T1000 (cell line): ENCODE measurements at places on chromosomes 2 and 18.

DNA sequence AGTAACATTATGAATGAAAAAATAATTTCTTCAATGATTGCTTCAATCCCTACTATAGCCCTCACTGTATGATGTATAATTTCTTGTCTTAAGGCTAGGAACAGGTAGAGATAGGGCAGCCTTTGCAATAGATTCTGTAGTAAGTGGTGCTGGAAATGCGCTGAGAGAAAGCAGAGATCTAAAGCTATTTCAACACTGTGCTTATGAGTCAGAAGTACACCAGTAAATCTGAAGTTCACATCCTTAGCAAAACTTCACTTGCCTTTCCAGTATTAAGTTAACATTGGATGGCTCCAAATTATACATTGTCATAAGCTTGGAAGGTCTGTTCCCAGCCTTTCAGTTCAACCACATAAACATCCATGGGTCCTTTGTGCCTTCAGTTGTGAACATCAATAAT lies 178.2 kb upstream of the EPHA4 start:
- DNase-seq: no peak

- DNase-seq: no peak
These were observed 404.0 kb upstream of the ATP5MC3 start for GRCh38 chr2:175585496-175585895.

DNA sequence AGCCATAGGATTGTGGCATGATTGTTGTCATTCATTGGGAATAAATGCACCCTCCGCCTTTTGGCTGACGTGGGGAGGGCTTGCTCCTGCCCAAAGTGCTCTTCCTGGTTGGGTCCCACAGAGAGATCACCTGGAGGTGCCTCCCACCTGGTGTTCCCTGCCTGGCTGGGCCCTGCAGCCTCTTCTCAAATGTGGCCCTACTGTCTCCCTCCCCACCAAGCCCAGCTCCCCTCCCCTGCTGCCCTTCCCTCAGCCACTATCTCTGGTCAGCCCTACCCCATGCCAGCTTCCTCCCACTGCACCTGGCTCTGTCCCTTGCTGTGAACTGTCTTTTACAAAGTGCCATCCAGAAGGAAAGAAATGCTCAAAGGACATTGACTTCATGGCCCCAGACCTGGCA lies 173.4 kb downstream of the GLI2 start:
- DNase-seq: no peak

DNA sequence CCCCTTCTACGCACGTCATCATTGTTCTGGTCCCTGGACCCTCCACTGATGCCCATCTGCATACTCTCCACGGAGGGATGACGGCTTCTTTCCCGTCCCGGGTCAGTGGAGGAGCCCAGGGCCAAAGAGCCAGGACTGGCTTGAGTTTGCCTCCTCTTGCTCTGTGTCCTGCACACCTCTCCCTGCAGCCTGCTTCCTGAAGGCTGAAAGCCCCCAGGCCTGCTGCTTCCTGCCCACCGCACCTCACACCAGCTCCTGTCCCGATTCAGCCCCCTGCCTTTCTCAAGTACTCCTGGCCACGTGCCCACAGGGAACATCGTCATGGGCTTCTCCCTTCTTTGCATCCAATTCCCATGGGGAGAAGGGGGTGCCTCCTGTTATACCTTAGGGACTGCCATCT lies 7.1 kb downstream of the ADCY3 start:
- no peak for DNase-seq

- no peak for DNase-seq
These were observed 50.4 kb downstream of the EML6 start for GRCh38 chr2:54773838-54774237.

DNA sequence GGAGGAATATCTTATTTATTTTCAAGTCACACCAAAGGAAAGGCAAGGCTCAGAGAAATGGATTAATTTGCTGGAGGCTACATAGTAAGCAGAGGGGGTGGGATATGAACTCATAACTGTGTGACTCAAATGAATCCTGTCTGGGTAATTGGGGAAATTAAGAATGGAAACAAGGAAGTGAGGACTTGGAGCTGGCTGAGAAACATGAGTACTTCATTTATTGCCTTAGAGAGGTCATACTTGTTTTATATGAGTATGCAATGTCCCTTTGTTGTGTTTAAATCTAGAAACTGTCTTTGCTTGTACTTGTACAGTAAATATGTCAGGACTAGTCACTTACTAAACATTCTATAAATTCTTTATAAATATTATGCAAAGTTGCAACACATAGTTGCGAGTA lies 2166.7 kb upstream of the PIK3C3 start:
- no peak for DNase-seq

- no peak for DNase-seq
These were observed at the start of gene TNS1 for GRCh38 chr2:218002845-218003180. Gene TNS1 (minus strand): TSS chr2:218002995. CDS start chr2:218002872, 123 bp downstream.

- no peak for DNase-seq
These were observed 1474.2 kb upstream of the CELF4 start for GRCh38 chr18:39039813-39040212.

DNA sequence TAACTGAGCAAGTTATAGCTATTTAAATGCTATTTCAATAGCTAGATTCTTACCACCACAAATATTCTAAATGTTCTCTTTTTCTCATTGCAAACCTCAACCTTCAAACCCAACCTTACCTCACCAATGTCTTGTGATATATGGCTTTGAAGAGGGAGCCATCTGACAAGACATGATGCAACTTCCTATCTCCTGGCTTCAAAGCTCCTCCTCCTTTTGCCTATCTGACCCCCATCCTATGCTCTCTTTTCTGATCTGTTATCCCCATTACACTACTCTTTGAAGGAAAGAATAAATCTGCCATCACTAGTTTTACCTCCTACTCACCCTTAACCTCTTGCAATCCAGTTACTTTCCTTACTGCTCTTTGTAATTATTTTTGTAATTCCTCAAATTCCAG lies 235.6 kb upstream of the ZSWIM2 start:
- no peak for DNase-seq

DNA sequence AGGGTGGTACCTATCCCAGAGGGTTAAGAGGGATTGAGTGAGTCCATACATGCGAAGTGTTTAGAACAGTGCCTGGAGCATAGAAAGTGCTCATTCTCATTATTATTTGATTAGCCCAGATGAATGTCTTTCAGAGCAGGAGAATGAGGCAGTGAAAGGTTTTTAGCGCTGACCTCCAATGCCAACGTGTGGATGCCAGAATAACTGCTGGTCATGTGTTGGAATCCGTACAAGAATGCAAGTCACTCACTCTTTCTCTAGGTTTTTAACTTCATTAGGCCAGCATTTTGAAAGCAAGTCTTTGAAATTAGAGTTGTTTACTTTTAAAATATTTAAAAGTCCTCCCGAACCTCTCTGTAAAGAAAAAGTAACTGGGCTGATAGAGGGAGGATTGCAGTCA lies 374.2 kb downstream of the EN1 start:
- DNase-seq: no peak

DNA sequence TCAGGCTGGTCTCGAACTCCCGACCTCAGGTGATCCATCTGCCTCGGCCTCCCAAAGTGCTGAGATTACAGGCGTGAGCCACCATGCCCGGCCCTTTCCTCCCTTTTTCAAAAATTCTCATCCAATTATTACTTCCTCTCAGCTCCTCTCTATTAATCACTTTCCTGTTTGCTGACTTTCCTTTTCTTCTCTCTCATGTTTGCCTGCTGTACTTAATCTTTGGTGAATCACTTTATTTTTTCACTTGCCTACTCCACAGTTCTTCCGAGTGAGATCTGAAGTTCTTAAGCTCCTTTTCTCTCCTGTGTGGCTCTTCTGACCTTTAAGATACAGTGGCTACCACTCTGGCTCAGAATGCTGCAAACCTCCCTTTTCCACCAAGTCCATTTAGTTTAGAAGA lies 126.3 kb upstream of the SERTAD2 start:
- DNase-seq: no peak

DNA sequence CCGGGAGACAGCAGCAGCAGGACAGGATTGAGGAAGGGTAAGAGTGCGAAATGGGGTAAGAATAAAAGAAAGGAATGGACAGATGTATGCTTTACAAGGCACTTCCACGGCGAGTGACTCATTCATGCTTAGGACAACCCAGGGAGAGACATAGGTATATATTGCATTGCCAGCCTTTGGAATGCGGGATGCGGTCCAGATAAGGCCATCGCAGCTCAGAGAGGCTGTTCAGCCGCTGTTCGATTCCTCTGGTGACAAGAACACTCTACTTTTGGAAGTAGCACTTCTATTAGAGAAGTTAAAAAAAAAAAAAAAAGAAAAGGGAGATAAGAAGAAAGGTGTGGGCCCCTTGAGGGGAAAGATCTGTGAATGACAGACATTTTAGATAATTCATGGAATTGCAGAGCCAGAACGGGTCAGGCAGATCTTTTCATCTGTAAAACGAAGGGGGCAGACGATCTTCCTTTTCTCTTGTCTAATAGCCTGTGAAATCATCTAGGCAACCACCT lies 819 bp upstream of the NCOA1 start:
- DNase-seq: no peak

DNA sequence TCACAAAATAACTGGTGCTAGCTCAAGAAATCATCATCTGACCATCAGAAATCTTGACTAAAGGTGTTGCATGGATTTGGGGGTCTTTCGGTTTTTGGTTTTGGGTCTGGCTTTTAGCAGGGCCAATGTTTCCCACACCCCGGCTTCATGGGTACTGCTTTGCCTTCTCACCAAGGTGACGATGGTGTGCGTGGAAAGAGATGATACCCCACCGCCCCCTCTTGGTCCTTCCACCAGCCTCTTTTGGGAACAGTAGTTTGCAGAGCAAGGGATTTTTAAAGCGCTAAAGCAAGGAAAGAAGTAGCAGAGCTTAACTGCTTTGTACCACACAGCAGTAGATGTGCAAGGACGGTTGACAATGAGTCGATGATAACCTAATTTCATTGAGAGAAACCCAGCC lies 42.3 kb downstream of the BOLA3 start:
- no peak for DNase-seq

DNA sequence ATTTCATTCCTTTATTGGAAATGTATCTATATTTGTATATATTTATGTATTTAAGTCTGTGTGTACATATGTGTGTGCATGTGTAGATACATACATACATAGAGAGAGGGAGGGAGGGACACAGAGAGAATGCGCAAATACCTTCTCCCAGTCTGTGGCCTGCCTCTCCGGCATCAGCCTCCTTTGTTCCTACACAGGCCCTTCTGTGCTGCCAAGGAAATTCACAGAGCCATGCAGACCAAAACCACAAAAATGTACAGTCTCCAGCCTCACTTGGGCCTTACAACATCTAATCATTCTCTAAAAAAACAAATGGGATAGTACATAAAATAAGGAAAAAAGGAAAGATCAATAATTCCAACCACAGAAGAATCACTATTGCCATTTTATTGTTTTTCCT lies 8.8 kb upstream of the CRACDL start:
- no peak for DNase-seq

- no peak for DNase-seq
These were observed 2.7 kb upstream of the MROH2A start for GRCh38 chr2:233775414-233775813.

GRCh38 chr2:118055512-118056164 lies 32.6 kb upstream of the INSIG2 start:
- no peak for DNase-seq

DNA sequence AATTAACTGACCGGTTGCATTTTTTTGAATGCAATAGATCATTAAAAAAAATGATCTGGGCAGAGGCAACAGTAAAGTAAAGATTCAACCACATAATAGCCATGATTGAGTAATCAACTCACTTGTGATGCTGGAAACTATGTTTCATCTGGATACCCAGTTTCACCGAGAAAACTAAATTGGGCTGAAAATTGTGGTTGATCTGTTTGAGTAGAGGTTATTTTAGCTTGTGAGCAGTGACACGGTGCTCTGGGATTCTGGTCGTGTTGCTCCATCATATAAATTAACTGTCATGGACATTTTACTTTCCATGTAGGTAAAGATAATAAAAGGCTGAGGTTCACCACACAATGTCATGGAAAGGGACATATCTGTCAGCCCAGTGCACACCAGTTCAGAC lies 58.7 kb downstream of the CD226 start:
- no peak for DNase-seq

DNA sequence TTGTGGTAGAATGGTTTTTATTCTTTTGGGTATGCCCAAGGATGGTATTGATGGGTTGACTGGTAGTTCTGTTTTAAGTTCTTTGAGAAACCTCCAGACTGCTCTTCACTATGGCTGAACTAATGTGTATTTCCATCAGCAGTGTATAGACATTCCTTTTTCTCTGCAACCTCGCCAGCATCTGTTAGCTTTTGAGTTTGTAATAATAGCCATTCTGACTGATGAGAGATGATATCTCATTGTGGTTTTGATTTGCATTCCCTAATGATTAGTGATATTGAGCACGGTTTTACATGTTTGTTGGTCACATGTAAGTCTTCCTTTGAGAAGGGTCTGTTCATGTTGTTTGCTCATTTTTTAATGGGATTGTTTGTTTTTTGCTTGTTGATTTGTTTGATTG lies 1348.7 kb upstream of the NXPH2 start:
- DNase-seq: no peak

DNA sequence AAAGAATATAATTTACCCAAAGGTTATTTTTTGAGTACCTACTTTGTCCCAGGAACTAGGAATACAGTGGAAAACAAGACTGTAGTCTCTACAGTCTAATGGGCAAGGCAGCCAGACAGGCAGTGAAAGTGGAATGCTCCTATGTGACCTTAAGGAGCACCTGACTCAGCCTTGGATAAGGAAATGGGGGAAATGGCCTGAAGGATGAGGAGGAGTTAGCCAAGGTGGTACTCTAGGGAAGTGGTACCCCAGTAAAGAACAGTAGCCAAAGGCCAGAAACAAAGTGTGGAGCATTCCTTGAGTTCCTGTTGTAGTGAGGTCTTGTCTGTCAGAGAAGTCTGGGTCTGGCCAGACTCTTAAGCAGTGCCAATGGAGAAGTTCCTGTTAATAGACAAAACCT lies 6.0 kb downstream of the ZNF397 start:
- no peak for DNase-seq

GRCh38 chr2:171160956-171161740 lies 455 bp upstream of the TLK1 start:
- DNase-seq: peak; percentile 47

DNA sequence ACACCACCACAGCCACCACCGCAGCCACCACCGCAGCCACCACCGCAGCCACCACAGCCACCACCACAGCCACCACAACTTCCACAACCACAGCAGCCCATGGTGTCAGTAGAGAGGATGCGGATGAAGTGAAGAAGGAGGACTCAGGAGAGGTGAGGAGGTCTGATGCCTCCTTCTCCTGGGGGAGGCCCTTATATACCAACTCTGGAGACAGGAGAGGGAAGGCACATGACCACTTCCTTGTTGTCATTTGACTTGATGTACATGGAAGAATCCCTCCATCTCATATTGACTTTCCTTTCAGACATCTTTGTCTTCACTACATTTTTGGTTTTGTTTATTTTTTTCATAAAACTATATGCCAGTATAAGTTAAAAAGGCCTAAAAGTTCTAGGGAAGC lies at the start of gene SCYGR3:
TSS of gene SCYGR3 (minus strand) at position 101 of the 400 bp plus-strand sequence. CDS start at position 101, 0 bp downstream.
- DNase-seq: no peak
